HS-5 (cell line): ENCODE measurements at places on chromosomes 1 and 21.

DNA sequence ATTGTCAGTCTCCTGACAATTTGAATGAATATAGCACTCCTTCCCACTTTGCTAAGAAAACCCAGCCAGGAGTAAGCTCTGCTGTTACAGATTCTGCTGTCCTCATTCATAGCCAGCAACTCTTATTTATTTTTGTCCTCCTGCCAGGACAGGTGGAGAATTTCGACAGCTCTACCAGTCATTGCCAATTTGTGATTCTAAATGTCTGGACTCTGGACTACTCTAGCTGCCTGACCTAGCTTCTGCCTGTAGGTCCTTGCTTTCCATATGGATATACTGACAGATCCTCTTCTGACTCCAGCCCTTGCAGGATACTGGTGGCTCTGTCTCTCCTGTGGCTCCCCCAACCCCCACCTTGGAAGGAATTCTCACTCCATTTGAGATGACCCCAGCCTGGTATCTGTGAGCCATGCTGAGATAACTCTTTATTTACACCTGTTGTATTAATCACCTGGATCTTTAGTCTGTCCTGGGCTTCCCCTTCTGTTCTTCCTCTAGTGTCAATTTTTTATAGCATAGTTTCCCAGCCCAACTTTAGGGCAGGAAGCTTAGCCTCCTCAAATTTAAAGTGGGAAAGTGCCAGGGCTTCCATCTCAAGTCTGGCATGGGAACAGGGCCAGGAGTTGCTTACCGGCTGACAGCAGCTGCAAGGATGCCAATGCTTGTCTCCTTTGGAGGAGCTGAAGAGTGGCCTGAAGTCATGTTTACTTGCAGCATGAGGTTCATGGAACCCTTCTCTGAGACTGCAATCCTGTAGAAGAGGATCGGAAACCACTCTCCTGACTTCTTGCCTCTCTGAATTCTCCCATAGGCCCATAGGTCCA, 6.7 kb downstream of the PM20D1 start:
- no peak for DNase-seq

DNA sequence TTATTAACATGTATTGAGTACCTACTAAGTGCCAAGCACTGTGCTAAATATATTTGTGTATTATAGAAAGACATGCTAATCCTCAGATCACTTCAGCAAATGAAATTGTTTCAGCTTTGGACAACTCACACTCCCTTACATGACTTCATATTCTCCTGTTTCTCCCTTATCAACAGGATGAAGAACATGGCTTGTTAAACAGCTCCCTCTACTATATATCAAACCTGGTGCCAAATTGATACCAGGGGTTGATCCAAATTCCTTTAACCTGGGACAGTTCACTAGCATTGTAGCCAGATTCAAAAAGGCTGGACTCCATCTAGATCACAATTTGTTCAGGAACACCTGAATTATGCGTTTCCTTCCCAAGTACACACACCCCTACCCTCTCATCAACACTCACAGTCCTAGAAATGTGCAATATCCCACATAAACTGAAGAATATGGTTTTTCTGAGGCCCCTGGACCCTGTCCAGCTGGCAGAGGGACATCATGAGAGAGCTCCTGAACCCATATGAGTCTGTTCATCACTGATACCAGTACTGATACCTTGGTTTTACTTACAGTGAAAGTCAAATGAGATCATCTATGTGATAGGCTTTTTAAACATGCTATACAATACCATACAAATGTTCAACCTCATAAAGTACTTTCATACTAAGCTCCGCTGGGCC, 47.0 kb upstream of the PALMD start:
- DNase-seq = no peak

- no peak for DNase-seq
Observed at GRCh38 chr1:201420608-201421002, 925 bp downstream of the TNNI1 start.

GRCh38 chr1:100631015-100631551, 88.5 kb upstream of the VCAM1 start:
- DNase-seq = peak; percentile 94

DNA sequence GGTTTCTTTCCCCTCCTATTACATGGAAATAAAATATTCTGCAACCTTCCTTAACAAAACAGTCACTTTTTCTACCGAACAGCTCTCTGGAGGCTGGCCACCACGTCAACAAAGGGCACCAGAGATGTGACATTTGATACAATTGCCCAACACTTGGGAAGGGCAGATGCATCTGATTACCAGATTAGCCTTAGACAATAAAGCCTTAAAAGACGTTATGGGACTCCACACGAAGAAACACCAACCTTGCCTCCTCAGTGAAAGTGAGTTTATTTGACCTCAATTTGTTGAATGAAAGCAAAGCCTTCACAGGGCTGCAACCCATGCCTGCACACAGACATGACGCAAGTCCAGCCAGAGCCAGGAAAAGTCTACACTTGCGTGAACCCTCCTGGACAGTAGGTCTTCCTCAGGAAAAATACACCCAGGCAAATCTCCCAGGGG, 136.1 kb downstream of the TGFBR3 start:
- no peak for DNase-seq

DNA sequence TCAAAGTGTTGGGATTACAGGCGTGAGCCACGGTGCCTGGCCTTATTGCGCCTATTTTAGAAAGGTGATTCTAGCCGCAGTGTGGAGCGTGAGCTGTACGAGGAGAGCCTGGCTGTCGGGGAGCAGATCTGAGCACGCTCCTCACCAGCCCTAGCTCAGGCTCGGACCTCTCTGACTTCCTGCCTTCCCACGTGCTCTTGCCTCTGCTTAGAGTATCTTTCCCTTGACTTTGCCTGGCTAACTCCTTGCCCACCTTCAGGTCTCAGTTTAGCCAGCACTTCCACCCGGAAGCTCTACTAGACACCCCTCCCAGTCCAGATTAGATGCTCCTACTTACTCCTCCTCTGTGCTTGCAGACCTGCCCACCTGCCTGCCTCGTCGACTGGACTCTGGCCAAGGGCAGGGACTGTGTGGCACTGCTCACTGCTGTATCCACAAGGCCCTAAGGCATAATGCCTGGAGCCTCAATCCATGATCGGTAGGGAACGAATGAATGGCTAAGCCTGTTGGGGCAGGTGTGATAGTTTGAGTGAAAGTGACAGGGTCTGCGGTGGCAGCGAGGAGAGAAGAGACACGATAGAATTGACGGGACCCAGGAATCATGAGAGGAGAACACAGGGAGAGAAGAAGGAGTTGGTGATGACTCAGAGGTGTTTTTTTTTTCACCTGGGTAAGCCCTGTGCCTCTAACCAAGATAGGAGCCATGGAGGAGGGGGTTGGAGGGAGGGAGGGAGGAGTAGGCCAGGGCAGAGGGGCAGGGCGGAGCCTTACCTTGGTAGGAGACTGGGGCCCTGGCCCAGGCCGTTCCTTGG, 28.1 kb upstream of the WASF2 start:
- no peak for DNase-seq

GRCh38 chr1:118201524-118201923, 16.5 kb upstream of the SPAG17 start:
- no peak for DNase-seq

GRCh38 chr1:11682799-11683198, 1.9 kb upstream of the MAD2L2 start:
- no peak for DNase-seq

GRCh38 chr1:75132242-75132811, 1.9 kb upstream of the LHX8 start:
- no peak for DNase-seq

- no peak for DNase-seq
Observed at GRCh38 chr1:163668472-163668871, 346.7 kb downstream of the NUF2 start.

DNA sequence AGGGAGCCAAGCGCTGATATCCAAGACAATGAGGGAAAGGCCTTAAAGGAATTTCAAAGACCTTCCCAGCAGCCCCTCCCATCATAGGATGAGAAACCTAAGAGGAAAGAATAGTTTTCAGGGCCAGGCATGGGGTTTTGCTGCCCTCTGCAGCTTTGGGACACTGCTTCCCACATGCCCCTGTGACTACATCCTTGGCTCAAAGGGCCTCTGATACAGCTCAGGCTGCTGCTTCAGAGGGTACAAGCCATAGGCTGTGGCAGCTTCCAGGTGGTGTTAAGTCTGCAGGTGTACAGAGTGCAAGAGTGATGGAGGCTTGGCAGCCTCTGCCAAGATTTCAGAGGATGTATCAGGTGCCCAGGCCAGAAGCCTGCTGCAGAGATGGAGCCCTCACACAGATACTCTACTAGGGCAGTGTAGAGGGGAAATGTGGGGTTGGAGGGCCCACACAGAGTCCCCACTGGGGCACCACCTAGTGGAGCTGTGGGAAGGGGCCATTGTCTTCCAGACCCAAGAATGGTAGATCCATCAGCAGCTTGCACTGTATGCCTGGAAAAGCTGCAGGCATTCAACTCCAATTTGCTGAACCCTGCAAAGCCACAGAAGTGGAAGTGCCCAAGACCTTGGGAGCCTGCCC, 125.8 kb downstream of the SLC45A1 start:
- no peak for DNase-seq

GRCh38 chr1:27618341-27619082, 14.6 kb upstream of the AHDC1 start:
- no peak for DNase-seq

DNA sequence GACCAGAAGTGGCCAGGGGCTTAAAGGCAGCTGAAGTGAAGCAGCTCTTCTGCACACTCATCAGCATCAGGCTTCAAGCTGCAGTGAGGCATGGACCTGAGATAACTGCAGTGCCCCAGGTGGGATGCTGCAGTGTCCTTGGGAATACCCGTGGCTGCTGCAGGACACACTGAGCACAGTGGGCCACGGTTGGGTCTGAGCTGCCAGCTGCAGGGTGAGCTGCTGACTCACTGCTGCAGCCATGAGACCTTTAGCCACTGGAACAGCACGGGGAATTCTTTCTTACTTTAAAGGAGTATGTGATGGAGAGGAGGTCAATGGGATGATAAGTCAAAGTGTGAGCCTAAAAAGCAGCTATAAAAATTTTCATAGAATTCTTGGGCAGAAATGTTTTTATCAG, 102.1 kb downstream of the XCL2 start:
- no peak for DNase-seq

GRCh38 chr1:41914516-41914915, 4.2 kb downstream of the HIVEP3 start:
- DNase-seq = no peak

- DNase-seq = no peak
Observed at GRCh38 chr1:155392898-155393411, 72.3 kb downstream of the RUSC1 start.

- no peak for DNase-seq
Observed at GRCh38 chr1:217929213-217929885, 298.2 kb downstream of the SPATA17 start.

- no peak for DNase-seq
Observed at GRCh38 chr1:204493145-204493983, 1.2 kb downstream of the PIK3C2B start.

DNA sequence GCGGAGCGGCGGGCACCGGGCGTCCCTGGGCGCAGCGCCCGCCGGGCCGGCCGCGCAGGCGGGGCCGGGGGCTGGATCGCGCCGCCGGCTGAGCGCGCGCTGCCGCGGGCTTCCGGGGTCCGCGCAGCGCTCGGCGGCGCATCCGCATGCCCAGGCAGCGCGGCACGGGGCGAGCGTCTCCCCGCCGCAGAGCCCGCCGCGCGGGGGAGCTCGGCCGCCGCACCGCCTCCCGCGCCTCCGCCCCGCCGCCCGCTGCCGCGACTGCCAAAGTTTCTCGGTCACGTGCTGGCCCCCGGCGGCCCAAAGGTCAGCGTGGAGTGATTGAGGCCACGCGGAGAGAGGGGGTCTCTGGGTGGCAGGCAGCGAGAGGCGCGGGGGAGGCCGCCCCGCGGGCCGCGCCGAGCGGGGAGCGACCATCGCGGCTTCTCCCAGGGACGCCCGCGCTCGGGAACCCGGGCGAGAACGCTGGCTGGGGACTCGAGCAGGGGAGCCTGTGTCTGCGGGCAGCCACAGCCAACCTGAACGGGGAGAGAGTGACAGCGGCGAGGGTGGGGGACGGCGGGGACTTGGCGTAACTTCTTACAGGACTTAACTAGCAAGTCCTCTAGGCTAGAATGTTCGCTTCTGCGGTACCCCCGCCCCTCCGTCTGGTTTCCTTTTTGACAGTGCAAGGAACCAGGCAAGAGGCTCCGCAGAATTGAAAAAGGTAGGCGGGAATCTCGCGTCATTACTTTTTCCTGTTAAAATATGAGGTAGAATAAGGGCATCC, at the start of gene ILDR2:
Gene ILDR2, minus strand, starts transcription at position 180 of the 769 bp plus-strand sequence. CDS start 272 bp downstream, outside the sequence.
- no peak for DNase-seq

GRCh38 chr1:6317098-6317760, 56.3 kb upstream of the GPR153 start:
- no peak for DNase-seq

- no peak for DNase-seq
Observed at GRCh38 chr21:45464309-45464708, 59.3 kb downstream of the COL18A1 start.

- DNase-seq = no peak
Observed at GRCh38 chr1:6427441-6428390, 3.1 kb downstream of the ESPN start.

DNA sequence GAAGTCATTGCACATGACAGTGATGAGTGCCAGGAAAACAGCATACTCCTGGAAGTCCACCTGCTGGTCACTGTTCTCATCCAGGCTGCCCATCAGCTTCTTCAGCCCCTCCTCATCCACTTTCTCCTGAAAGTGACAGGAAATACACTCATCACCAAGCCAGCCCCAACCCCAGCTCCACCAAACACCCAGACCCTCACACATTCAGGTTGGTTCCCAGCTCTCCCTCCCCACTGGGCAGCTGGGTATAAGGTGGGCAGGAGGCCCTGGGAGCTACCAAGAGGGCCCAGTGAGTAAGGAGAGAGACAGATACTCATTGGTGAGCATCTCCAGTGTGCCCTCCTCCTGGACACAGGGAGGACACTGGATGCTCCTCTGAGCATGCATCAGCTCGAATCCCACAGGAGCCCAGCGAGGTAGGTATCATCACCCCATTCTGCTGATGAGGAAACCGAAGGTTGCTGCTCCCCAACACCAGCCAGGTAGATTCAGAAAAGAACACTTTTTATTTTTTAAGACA, 4.1 kb downstream of the S100A2 start:
- no peak for DNase-seq

DNA sequence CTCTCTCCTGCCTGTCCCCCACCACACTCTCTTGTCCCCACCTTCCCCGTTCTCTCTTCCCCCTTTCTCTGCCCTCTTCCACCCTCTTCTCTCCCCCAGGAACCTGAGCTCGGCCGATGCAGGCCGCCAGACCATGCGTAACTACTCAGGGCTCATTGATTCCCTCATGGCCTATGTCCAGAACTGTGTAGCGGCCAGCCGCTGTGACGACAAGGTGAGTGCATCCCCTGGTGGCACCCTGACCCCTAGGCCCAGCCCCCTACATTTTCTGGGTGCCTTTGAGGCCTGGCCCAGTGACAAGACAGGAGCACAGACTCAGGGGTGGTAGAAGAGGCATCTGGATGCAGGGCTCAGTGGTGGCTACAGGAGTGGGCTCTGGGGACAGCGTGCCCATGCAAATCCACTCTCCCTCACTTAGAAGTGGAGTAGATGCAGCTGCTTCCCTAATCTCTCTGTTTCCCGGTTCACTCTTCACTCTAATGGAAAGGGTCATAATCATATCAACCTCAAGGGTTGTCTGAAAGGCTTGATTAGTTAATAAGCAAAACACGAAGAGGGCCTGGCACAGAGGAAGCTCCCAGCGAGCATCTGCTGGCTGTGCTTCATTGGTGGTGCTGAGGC, 37.0 kb downstream of the PKP1 start:
- DNase-seq = no peak

GRCh38 chr1:40583980-40584379, 52.5 kb downstream of the ZNF684 start:
- DNase-seq = no peak
